ENCODE measurements at places on chromosomes 11 and 22.

DNA sequence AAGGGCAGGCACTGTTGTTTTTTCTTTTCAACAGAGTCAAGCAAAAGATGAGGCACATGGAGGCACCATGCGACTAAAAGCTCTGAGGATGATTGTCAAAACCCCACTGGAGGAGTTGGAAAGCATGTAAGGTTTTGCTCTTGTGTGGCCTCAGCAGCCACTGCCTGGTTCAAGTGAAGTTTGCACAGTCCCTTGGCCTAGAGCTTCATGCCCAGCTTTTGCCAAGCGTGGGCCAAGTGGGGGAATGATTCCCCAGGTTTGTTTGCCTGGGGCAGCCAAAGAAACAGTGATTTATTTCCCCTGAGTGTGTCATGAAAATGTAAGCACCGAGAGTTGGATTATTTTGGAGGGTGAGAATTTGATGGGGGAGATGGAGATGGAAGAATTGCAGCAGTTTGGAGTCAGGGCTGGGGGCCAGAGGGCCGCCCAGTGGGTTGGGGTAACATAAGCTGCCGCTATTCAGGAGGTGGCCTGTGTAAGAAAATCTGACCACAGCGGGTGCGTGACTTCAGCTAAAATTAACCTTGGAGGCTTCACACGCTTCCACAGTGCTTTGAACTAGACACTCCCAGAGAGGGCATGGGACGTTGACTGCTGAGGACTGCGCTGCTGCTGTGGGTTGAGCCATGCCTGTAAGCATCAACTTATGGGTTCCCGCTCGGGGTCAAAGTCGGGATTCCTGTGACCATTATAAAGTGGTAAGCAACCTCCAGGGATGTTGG is 100.7 kb downstream of the NAV2 start:
- DNase-seq = no peak

GRCh38 chr11:44113018-44113417 is 17.5 kb downstream of the EXT2 start:
- no peak for DNase-seq

GRCh38 chr11:35393098-35393497 is 26.3 kb downstream of the SLC1A2 start:
- peak; percentile 47 for DNase-seq

GRCh38 chr22:43008921-43009320 is 6.0 kb downstream of the PACSIN2 start:
- no peak for DNase-seq

DNA sequence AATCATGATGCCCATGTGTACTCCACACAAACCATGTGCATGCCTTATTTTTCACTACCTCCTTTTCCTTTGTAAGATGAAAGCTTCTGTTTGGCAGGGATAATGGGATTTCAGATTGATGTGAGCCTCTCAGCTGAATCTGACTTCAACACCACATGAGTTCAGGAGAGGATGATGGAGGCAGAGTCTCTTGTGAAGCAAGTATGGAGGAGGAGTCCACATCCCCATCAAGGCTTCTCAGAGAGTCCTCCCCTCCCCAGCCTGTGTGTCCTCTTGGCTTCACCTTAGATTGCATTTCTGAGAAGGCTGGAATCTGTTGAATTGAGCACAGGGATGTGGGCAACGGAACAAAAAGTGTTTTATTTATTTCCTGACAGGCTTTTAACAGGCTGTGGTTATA is 370.4 kb downstream of the FAT3 start:
- no peak for DNase-seq
